ENCODE measurements at places on chromosomes 2 and 18.

DNA sequence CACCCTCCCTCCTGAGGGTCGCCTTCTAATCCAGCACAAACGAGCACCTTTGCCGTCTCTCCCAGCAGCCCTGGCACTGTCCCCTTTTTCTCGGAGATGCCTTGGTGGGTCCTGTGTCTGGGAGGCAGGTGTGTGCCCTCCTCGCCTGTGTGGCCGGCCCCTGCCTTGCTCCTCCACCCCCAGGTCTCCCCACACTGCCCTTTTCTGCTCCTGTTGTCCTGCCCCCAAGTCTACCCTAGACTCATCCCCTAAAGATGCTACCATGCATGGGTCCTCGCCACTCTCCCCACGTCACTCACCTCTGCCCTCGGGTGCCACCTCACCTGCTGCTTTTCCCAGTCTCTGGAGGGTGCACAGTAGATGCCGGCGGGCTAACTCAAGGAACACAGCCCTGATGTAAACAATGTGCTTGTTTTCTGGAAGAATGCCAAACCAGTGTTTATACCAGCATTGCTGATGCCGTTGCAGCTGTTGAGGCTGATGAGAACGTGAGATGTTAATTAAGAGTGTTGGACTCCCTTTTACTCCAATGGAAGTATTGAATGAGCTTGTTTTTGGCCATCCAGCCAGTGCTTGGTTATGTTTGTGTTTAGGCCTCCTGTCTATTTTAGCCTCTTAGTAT lies 223.1 kb downstream of the AGAP1 start:
- no peak for DNase-seq

- no peak for DNase-seq
These were observed 26.2 kb upstream of the PID1 start for GRCh38 chr2:229297247-229297646.

DNA sequence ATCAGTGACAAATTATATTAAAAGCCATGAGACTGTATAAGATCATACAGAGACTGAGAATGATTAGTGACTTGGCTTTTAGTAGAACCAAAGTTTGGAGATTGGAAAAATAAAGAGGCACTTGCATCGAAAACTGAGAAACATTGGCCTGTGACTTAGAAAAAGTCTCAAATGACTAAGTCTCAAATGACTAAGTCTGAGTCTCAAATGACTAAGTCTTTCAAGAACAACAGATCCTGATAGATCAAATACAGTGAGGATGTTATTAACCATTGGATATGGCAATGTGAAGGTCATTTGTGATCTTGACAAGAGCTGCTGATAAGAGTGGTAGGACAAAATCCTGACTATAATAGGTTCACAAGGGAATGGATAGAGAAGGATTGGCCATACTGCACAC lies 135.5 kb upstream of the FANCL start:
- DNase-seq, result no peak

DNA sequence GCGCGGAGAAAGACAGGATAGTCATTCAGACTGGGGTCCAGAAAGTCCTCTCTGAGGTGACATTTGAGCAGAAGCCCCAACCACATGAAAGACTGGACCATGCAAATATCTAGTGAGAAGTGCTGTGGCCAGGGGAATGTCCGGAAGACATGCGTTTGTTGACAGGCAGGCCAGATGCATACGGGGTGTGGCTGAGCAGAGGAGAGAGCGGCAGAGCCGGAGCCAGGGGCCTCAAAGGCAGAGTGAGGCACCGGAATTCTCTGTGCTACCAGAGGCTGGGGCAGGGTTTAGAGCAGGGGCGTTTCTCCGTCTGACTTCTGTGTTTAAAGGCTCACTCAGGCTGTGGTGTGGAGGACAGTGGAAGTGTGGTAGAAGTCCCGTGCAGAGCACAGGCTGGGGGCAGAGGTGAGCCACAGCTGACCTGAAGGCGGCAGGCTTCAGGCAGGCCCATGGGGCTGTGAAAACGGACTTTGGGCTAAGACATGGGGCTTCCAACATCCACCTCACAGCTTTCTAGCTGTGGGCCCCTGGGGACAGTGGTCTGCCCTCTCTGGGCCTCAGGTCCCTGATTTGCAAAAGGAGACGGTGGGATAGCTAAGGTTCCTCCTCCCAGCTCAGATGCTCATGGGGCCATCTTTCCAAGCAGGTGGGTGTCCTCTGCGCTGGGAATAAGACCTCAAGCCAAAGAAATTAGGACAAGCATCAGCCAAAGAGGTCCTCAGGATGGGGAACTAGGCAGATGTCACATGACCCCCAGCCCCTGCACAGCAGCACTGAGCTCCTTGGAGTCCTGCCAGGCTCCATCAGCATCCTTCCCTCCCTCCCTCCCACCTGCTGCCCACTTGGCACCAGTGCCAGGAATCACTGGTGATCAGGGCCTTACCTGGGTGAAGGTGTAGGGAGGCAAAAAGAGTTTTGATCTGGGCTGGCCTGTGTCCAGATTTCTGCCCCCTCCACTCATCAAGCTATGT lies 11.2 kb downstream of the RUFY4 start:
- DNase-seq, result no peak

GRCh38 chr18:30748541-30748940 lies 294.0 kb downstream of the DSC3 start:
- no peak for DNase-seq

GRCh38 chr18:25883091-25883490 lies 207.3 kb downstream of the SS18 start:
- no peak for DNase-seq

DNA sequence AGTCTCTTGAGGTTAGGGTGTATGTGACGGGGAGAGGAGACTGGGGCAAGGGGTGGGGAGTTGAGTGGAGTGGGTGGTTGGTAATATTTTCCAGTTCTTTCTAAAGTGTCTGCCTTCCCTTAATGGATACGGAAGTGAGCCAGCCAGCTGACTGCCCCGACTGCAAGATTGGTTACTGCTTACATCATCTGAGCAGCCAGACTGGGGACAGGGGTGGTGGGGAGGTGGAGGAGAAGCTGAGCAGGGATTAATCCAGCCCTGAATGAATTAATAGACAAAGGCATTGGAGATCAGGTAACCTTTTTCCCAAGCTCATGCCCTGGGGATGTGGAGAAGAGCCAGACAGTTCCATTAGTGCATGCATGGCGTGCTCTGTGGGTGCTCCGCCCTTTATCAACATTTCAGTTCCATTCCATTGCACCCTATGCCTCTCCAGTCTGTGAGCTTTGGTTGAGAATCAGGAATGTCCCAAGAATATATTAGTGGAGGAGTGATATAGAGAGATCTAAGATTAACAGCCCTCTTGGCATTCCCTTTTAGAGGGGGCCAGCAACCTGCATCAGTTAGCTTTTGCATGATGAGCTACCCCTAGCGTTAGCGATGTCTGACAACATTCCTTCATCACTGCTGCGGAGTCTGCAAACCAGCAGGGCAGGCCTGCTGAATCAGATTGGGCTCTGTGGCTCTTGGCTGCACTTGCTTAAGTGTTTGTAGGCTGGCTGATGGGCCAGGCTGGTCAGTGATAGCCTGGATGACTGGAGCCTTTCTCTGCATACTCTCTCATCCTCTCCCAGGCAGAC lies 67.4 kb downstream of the TNP1 start:
- DNase-seq, result no peak

DNA sequence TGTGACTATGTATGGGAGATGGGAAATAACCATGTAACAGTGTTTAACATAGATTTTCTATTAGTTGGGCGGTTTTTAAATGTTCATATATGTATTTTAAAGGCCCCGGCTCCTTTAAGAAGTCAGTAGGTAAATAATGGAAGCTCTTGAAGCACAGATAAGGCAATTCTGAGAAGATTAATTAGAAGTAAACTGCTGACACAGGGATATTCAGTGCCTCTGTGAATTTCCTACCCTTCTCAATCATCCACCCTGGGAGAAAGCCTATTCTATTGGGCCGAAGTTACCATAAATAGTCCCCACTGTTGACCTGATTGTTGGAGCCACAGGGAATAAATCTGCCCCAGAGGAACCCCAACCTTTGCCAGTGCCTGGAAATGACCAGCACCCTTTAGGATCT lies 56.8 kb upstream of the SIX3 start:
- no peak for DNase-seq

DNA sequence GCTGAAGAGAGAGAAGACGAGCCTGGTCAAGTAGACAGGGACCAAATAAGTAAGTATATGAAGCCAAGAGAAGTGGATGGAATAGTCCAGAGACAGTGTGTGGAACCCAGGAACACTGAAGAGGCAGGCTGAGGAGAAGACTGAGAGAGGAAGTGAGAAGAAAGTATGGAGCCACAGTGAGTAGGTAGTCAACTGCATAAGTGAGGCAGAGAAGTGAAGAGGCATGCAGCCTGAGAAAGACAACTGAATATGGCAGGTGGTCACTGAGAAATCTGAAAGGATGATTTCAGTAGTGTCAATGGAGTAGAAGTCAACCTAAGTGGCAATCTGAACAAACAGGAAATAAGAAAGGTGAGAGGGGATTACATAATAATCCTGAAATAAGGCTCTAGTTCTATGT lies 55.4 kb downstream of the CWC22 start:
- no peak for DNase-seq

Data from CD4-positive, alpha-beta T cell treated with Interleukin-10 for 1 hour (primary cell).